HCT116 (cell line): ENCODE measurements at places on chromosomes 3 and 15. TPM values are rescaled to one million over a fixed set of nuclear protein-coding genes. Genes with fewer than 3 reads are reported as not detected.

- H3K27ac ChIP-seq = no peak overlapping the region
- no peaks in the 10 kb centered on the region for H3K27me3 ChIP-seq
- no peaks in the 10 kb centered on the region for H3K36me3 ChIP-seq
- no peak for DNase-seq
- no peak overlapping the region for H3K4me3 ChIP-seq
Measured at GRCh38 chr3:12791430-12791829, 5.0 kb upstream of the CAND2 start.

COL7A1 gene
- 11.4 TPM for total RNA-seq

GRCh38 chr3:13215940-13216546 is 142.8 kb upstream of the IQSEC1 start:
- no peaks in the 10 kb centered on the region for H3K27me3 ChIP-seq
- no peaks in the 10 kb centered on the region for H3K36me3 ChIP-seq
- H3K4me1 ChIP-seq = peaks cover 14% of the 10 kb centered on the region
- no peak overlapping the region for H3K27ac ChIP-seq

DNA sequence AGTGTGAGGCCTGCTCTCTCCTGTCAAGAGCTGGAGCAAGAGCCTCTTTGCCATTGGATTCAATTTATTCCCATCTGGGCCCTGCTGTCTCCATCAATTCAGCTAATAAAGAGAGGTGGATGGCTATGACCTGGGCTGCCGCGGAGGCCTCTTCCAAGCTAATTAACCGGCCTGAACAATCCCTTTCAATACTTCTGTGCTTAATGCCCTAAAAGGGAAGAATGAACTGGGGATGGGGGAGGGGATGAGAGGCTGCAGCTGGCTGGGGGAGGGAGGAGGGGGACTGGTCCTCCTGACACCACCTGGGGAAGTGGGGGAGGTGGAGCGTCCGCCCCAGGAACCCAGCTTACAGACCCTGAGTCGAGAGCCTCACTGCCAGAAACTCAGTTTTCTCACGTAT is 33.4 kb upstream of the PRR23E start:
- no peak for DNase-seq
- no peak overlapping the region for H3K27ac ChIP-seq
- no peaks in the 10 kb centered on the region for H3K4me1 ChIP-seq
- no peaks in the 10 kb centered on the region for H3K36me3 ChIP-seq

DNA sequence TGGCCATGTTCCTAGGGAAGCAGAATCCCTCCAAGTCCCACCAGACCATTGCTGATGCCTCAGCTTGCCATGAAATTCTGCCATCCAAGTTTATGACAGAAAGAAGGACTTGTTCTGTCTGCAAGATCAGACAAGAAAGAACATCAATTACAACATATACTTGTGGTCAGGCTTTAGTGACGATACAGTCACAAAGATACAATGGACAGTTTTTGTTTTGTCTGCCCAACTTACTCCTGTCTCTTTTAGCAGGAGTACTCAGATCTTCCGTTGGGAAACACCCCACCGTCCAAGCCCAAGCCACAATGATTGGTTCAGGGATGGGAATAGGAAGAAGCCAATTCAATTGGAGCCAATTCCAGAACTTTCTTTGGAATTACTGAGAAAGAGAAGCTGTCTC is 15.7 kb downstream of the KLHL6 start:
- no peaks in the 10 kb centered on the region for H3K27me3 ChIP-seq
- H3K4me3 ChIP-seq = no peak overlapping the region
- no peaks in the 10 kb centered on the region for H3K36me3 ChIP-seq
- no peak for DNase-seq
- no peak overlapping the region for H3K27ac ChIP-seq
- H3K4me1 ChIP-seq = no peaks in the 10 kb centered on the region

CGNL1 gene
- 2.2 TPM for total RNA-seq

LMAN1L gene
- total RNA-seq = 0.17 TPM

- DNase-seq = no peak
- H3K27me3 ChIP-seq = no peaks in the 10 kb centered on the region
- H3K27ac ChIP-seq = no peak overlapping the region
- H3K4me3 ChIP-seq = no peak overlapping the region
Measured at GRCh38 chr3:101063401-101063800, 70.2 kb upstream of the ABI3BP start.

DNA sequence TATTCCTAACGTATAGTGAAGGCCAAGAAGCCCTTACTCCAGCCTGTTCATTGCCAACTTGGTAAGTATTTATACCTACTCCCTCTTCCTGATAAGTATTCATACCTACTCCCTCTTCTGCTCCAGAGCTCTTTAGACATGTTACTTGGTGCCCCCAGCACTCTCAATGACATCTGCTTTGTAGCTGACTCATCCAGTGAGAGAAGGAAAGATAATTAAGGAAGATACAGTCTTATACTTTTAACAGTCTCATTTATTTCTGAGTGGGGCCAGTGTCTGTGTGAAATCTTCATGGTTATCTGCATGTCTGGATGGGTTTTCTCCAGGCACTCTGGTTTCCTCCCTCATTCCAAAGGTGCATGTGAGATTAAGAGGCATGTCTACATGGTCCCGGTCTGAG is 698.7 kb downstream of the FHIT start:
- no peak for DNase-seq
- H3K4me3 ChIP-seq = no peak overlapping the region
- no peaks in the 10 kb centered on the region for H3K36me3 ChIP-seq

FBLN2 gene
- 0.39 TPM for total RNA-seq

CTNNB1 gene
- 265 TPM for total RNA-seq

GRCh38 chr3:48070030-48070429 is 53.8 kb upstream of the MAP4 start:
- 0 out of 2 replicates have a peak, but pooled peaks cover 2% of the 10 kb centered on the region for H3K36me3 ChIP-seq
- DNase-seq = no peak
- H3K27ac ChIP-seq = no peak overlapping the region
- peaks cover 11% of the 10 kb centered on the region for H3K4me1 ChIP-seq
- no peaks in the 10 kb centered on the region for H3K27me3 ChIP-seq

TMEM41A gene
- total RNA-seq = 25.4 TPM

DNAJB8 gene
- total RNA-seq = not detected

KCNAB1 gene
- not detected for total RNA-seq
